ENCODE measurements at places on chromosomes 4 and X.
A peak's percentile ranks its signal among the peaks of the same experiment; 100 is the strongest.

DNA sequence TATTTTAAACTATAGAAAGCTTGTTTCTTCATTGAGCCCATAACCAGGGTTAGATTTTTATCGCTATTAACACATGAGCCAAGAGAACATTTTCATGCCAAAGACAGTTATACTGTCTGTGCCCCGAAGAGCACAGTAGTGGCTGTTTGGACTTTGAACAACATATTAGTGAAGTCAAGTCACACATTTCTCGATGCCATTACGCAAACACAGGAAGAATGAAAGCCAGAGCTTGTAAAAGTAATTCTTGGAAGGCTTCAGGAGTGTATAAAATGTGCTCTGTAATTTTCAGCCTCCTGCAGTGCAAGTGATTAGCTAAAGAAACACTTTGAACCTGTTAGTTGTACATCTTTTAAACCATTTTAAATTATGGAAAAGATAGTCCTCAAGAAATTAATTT is 590.7 kb upstream of the PITX2 start:
- no peak for DNase-seq

DNA sequence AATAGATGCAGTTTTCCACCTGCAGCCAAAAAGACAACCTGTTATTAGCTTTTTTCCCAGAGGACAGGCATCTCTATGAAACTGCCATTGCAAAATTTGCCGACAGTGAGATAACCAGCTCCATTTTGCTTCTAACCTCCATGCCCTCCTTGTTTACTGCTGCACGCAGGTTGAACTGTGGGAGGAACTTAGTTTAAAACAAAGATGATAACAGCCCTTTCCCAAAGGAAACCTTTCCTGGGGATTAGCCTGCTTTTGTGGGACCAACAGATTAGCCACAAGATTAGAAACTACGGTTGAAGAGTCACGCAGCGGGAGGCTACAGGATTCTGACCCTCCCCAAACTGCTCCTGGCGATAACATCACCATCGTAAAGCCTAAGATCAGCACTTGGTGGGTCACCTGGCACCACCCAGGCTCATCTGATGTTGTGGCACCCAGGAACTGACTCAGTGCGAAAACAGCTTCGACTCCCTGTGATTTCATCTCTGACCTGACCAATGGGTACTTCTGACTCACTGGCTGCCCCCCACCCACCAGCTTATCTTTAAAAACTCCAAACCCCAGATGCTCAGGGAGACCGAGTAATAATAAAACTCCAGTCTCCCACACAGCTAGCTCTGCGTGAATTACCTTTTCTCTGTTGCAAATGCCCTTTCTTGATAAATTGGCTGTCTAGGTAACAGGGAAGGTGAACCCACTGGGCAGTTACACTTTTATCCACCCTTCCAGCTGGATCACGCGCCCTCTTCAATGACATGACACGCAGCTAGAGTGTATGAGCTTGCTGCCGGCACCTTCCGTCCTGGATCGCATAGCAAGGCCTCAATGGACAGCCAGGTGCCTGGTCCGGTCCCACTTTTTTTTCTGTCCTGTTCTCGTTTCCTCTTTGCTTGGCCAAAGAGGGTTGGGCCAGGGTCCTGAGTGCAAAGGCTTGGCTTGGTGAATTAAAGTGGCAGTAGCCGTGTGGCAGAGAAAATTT is 27.2 kb downstream of the NOP14 start:
- DNase-seq: no peak

- DNase-seq: peak; percentile 90
Observed at GRCh38 chrX:134622056-134622812, 36.0 kb downstream of the PLAC1 start.

DNA sequence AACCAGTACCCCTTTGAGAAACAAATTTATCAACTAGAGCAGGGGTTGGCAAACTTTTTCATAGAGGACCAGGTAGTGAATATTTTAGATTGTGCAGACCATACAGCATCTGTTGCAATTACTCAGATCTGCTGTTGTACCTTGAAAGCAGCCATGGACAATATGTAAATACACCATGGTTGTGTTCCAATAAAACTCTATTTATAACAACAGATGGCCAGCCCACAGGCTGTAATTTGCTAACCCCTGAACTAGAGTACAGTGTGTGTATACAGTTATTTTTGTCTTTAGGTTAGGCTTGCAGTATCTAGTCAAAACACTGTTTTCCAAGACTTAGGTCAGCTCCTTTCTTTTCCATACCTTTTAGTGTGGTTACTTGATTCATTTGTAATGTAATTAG is 54.4 kb downstream of the PHKA1 start:
- DNase-seq: no peak

DNA sequence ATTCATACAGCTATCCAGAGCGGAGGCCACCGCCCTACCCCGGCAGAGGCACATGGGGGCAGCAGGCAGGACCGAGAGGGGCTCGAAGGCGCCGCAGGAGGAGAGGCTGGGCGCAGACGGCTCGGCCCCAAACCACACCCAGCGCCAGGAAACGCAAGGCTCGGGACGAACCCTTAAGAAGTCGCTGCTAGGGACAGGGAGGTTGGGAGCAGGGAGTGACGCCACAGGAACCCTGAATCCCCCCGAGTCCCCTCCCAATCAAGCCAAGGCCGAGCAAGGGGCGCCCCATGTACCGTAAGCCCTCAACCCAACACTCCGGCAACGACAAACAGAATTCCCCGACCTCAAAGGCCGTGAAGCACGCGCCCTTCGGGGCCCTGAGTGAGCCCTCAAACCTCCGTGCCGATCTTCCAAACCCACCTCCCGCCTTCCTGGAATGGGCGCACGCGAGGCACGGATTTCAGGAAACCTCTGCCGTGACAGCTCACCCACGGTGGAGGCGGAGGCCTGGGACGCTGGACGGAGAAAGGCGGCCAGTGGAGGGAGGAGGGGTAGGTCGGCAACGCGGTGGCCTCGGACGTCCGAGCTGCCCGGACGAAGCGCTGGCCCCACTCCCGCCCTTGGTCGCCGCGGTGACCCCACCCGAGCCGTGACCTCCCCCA is 1.8 kb downstream of the ZFYVE28 start:
- peak; percentile 34 for DNase-seq

DNA sequence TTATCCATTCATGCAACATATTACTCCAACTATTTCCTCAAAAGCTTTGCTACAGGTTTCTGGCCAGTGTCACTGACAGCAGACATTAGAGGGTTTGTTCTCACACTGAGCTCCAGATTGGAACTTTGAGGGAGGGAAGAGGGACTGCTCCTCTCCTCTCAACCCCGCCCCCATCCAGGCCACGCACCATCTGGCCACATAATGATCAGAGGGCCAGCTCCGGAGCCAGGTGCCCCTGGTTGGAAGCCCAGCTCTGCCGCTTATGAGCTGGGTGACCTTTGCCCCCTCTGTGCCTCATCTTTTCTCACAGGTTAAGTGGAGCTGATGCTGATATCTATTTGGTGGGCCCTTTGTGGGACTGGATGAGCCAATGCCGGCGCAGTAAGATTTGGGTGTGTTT is 55.8 kb downstream of the C4orf50 start:
- DNase-seq: no peak

DNA sequence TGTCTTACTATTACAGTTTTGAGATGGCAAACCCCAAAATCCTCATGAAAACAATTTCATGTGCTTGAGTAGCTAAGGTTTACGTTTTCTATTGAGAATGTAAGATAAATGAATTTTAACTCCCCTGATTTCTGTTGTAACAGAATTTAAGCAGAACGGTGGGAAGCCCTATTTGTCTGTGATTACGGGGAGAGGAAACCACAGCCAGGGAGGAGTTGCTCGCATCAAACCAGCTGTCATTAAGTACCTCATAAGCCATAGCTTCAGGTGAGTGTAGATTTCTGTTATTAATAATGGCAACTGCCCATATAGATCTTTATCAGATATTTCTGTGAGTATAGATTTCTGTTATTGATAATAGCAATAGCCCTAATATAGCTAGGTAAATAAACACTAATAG is 44.2 kb upstream of the RHOH start:
- DNase-seq: no peak

GRCh38 chrX:149908308-149908707 is 21.1 kb upstream of the HSFX4 start:
- DNase-seq: no peak

- DNase-seq: peak; percentile 82
Observed at GRCh38 chr4:125338814-125339213, 24.1 kb downstream of the FAT4 start.

DNA sequence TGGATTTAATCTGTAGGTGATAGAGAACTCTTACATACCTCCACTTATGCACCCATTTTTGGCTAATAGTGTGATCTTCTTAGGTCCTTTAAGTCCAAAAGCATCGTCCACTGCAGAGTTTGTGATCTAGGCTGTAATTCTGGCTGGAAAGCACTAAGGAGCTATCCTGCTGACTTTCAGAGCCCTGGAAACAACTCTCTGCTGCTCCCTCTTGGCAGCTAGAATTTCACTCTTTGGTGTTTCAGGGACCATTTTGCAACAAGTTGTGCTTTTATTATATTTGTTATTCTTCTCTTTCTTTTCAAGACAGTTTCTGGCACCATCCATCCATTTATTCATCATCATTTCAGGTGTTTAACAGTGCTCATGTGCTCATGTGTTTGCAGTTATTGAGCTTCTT is 130.0 kb downstream of the RBM46 start:
- DNase-seq: no peak

- DNase-seq: no peak
Observed at GRCh38 chr4:176153124-176153523, 42.3 kb downstream of the SPATA4 start.

- no peak for DNase-seq
Observed at GRCh38 chr4:164846566-164846965, 30.4 kb upstream of the APELA start.

- DNase-seq: no peak
Observed at GRCh38 chr4:184568770-184569169, 80.5 kb downstream of the CASP3 start.

GRCh38 chr4:121728798-121729226 is 32.0 kb upstream of the ANXA5 start:
- DNase-seq: no peak

DNA sequence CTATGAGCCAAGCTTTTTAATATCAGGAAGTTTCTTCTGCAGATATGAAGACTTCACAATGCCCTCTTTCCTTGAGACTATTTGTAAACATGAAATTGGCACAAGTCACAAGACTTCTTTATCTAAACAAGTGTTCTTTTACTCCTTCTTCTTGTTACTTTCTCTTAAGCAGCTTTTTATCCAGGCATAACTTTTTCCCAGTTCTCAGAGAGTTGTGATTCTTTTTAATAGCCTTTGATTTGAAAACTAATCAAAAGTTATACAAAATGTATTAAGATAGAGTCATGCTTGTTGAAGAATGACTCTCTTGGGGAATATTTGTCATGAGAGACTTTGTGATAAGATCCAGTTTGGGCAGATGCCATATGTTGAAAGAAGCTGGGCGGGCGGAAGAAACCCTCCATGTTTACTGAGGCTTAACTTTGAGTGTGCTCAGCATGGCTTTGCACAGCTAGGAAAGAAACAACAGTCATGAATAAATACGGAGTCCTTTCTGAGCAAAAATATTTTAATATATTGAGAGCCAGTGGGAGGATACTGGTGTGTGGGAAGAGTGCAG is 39.3 kb downstream of the SYTL5 start:
- DNase-seq: no peak

DNA sequence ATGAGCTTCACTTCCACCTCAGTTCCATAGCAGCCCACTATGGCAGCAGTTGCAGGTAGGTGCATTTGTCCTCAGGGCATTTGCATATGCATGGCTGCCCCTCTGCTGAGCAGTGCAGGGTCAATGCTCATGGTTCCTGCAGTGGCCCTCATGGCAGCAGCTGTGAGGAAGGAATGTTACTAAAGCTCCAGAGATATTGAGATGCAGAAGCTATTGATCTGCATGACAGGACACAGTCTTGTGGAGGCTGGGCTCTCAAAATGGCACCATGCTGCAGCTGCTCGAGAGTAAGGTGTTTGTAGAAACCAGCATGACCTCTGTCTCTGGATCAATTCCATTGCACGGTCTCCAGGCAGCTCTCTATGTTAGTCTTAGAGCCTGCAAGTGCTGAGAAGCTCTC is 179.2 kb upstream of the PCDH18 start:
- no peak for DNase-seq

DNA sequence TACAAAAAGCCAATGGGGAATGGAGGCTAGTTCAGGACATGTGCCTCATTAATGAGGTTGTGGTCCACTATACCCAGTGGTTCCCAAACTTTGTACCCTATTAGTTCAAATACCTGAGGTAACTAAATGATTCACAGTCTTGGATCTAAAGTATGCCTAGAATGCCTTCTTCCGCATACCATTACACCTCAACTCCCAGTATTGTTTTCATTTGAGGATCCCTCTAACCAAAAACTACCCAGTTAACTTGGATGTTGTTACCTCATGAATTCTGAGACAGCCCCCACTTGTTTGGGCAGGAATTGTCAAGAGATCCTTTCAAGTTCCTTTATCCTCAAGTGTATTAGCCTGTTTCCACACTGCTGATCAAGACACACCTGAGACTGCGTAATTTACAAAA is 439.2 kb downstream of the PCDH10 start:
- no peak for DNase-seq

GRCh38 chr4:29121586-29121985 is 1598.6 kb upstream of the PCDH7 start:
- DNase-seq: no peak

GRCh38 chrX:117936118-117936517 is 180.5 kb downstream of the KLHL13 start:
- no peak for DNase-seq

DNA sequence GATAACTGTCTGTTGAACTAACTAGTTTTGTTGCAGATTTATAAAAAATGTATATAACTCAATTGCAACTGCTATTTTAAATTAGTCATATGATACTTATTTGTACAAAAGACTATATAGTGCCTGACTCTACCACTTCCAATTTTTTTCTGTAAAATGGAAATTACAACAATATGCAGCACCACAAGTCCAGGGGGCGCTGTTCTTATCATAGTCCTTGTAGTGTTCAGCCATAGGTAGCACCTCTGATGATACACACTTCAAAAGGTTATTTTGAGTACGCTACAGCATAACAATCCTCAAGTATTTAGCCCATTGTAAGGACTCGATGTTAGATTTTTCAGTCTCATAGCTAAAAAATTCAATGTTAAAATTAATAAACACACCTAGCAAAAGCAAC is 174.9 kb downstream of the CORIN start:
- no peak for DNase-seq
